ENCODE measurements at places on chromosomes 3 and 15.
A peak's percentile ranks its signal among the peaks of the same experiment; 100 is the strongest.

DNA sequence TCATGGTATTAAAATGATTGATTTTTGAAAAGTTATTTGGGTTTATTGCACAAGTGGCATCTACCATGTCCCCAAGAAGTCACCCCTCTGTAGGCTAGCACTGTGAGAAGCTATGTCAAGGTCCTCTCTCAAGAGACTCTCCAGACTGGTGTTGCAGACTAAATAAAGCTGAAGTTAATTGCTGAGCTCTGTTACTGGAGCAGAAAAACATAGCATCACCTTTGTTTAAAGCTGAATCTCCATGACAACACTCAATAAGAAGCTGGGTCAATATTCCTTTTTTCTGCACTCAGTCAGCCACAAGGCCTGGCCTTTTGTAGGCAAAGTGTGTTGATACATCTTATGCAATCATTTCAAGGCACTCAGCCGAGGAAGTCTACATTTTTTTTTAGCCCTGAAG is 806.6 kb upstream of the LMCD1 start:
- no peak for DNase-seq

DNA sequence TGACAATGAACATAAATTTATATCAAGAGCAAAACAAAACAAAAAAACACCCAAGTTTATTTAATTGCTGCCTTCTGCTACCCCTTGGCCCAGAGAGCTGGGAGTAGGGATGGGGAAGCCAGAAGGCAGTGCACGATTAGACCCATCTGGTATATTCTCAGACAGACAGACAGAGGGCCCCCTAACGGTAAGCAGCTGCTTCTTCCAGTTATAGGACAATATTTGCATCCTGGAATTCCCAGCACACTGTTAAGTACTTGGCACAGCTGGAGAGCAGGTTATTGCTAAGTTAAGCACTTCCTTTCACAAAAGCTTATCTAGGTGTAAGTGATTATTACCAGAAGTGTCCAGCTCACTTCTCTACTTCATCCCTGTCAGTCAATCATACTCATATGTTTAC is 39.3 kb downstream of the C2CD4B start:
- peak; percentile 42 for DNase-seq

DNA sequence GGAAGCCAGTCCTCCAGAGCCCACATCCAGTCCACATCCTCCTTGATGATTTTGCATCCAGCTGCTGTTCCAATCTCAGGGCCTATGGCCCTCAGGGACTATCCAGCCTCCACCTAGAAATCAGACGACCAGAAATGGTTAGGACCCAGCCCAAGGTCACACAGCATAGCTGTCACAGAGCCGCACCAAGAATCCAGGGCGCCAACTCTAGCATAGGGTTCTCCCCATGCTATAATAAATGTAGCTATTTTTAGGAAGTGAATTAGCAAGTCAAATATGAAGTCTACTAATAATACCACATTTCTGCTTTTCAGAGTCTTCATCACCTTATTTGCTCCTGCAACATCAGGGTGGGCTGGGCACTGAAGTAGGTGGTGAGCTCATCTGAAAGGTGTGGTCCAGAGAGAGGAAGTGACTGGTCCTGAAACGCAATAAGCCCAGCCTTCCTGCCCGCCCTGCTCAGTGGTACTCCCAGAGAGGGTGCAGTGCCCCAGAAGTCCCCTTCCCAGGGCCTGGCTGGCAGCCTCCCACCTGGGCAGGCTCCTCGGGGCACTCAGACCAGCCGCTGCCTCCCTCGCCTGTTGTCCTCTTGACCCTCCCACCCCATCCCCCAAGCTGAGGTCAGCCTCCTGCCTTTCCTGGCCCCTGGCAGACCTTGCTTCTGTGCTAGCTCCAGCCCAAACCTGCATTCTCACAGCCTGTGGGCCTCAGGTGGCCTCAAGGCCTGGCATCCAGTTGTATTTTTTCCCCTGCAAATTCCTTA is 17.6 kb upstream of the CYP11A1 start:
- DNase-seq, result peak; percentile 67

DNA sequence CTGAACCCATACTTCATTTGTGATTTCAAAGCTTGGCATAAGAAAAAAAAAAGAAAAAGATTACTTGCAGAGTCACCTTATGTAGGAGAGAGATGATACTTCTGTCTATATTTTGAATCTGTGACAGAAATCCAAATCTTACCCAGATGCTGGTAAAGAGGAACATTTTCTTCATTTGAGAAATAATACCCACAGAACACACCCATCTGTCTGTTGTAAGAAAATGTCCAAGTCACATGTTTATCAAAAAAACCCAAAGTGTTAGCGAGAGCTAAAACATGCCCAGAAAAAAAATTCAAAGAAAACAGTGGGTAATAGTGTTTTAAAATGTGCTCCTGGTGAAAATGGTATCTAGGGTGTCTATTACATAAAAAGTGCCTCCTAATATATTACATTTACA is 18.0 kb upstream of the RAP2B start:
- DNase-seq, result no peak

- DNase-seq, result no peak
Measured at GRCh38 chr3:194112120-194113106, 23.5 kb upstream of the HES1 start.

- DNase-seq, result peak; percentile 41
Measured at GRCh38 chr3:192188218-192188835, 539.0 kb downstream of the FGF12 start.

GRCh38 chr15:39487458-39487735 is 93.5 kb upstream of the THBS1 start:
- no peak for DNase-seq

All from fibroblast of skin of right biceps (primary cell).